Activated T-cell treated with anti-CD3 and anti-CD28 coated beads, Interleukin-2, amount 50 U/mL, for 48 hours (primary cell): ENCODE measurements at places on chromosomes 13 and 19.
A peak's percentile ranks its signal among the peaks of the same experiment; 100 is the strongest.

DNA sequence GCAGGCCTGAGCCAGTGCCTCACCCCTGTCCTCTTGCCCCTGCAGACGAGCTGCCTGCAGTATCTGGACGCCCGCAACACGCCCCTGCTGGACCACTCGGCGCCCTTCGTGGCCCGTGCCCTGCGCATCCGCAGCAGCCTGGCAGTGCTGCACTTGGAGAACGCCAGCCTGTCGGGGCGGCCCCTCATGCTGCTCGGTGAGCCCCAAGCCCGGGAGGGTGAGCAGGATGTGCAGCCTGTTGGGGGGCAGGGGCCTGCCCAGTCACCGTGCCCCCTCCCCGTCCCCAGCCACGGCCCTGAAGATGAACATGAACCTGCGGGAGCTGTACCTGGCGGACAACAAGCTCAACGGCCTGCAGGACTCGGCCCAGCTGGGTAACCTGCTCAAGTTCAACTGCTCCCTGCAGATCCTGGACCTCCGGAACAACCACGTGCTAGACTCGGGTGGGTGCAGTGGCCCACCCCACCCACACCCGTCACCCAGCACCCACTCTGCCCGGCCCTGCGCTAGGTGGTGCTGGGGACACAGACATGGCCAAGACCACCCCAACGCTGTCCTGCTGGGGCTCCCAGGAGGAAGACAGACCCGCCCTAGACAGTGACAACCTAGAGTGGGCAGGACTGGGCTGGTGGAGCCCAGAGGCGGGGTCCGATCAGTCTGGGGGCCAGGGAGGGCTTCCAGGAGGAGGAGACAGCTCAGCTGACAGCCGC is 18.6 kb downstream of the NKPD1 start:
- no peak for DNase-seq

- DNase-seq, result no peak
These were observed 13.0 kb downstream of the KCNN4 start for GRCh38 chr19:43767818-43768217.

- DNase-seq, result peak; percentile 24
These were observed 11.6 kb upstream of the GTF2F2 start for GRCh38 chr13:45108716-45109101.

- DNase-seq, result no peak
These were observed 24.5 kb upstream of the CYSLTR2 start for GRCh38 chr13:48629277-48629676.

DNA sequence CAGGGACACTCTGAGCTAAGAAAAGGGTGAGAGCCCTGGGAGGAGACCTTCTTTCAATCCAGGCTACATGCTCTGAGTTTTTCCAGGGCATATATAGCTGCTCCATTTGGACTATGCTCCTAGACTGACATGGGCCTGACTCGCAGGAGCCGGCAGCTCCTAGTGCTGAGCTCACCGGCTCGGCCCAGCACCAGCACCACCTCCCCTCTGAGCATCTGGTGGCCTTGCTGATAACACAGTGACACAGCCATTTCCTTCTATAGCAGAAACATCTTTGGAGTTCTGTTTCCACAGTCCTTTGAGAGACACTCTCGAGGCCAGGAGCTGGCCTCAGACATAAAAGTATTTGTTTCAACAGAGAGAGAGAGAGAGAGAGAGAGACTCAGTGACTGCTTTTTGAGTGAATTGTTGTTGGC is 184.9 kb downstream of the TM9SF2 start:
- no peak for DNase-seq

GRCh38 chr13:38417727-38418126 is 68.1 kb downstream of the UFM1 start:
- no peak for DNase-seq

DNA sequence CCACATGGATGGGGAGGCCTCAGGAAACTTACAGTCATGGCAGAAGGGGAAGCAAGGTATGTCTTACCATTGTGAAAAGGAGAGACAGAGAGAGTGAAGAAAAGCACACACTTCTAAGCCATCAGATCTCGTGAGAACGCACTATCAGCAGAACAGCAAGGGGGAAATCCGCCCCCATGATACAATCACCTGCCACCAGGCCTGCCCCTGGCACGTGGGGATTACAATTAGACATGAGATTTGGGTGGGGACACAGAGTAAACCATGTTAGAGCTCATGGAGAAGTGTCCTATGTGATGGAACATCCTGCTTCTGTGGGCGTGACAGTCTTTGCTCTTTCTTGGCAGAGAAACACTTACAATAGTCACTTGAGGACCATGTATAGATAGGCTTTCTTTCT is 28.1 kb upstream of the ZNF331 start:
- no peak for DNase-seq

- no peak for DNase-seq
These were observed 112.7 kb downstream of the KLF12 start for GRCh38 chr13:74021505-74021904.

DNA sequence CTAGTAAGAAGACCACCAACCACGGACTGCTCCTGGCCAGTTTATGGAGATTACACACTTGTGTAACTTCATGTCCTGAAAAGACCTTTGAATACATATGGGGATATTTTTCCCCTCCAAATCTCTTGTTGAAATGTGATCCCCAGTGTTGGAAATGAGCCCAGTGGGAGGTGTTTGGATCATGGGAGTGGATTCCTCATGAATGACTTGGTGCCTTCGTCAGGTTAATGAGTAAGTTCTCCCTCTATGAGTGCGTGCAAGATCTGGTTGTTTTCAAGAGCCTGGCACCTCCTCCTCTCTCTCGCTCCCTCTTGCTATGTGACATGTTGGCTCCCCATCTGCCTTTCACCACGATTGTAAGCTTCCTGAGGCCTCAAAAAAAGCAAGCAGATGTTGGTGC is 769.0 kb upstream of the SLITRK1 start:
- DNase-seq, result no peak

GRCh38 chr13:70388935-70389334 is 280.7 kb upstream of the KLHL1 start:
- DNase-seq, result no peak

DNA sequence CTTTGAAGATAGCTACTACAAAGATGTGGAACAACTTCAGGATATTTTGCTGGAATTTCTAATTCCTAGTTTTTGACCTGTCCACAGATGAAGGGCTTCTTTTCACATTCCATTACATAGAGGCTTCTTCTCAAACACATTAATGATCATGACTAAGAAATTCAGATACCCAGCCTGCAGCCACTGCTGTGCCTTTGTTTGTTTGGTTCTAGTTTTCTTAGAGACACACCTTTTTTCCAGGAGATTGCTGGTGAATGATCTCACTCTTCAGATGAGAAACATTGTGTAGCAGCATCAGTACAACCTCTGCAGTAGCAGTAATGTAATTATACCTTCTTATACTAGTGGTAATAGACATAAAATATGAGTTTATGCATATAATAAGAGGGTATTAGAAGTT is 5.0 kb downstream of the TDRD3 start:
- no peak for DNase-seq

DNA sequence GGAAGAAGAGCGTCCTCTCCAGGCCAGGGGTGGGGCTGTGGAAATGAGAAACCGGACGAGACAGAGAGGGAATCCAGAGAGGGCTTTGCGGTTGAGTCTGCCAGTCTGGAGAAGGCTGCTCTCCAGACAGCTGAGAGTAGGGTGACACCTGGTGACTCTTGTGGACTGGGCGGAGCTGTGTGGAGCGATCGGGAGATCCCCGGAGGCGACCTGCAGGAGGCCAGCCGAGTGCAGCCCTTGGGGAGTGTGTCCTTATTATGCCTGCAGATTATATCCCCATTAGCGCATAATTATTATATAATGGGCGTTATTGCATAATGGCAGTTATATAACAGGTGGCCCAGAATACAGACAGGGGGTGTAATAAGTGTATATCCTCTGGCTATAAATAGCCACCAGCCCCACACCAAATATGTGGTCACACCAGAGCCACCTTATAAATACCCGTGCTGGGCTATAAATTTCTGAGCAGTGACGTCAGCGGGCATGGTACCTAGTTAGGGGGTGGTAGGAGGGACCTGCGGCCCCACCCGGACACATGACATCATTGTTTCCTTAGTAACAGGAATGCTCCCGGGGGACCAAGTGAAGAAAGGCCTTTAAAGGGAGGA is 41.2 kb downstream of the NFIX start:
- no peak for DNase-seq

DNA sequence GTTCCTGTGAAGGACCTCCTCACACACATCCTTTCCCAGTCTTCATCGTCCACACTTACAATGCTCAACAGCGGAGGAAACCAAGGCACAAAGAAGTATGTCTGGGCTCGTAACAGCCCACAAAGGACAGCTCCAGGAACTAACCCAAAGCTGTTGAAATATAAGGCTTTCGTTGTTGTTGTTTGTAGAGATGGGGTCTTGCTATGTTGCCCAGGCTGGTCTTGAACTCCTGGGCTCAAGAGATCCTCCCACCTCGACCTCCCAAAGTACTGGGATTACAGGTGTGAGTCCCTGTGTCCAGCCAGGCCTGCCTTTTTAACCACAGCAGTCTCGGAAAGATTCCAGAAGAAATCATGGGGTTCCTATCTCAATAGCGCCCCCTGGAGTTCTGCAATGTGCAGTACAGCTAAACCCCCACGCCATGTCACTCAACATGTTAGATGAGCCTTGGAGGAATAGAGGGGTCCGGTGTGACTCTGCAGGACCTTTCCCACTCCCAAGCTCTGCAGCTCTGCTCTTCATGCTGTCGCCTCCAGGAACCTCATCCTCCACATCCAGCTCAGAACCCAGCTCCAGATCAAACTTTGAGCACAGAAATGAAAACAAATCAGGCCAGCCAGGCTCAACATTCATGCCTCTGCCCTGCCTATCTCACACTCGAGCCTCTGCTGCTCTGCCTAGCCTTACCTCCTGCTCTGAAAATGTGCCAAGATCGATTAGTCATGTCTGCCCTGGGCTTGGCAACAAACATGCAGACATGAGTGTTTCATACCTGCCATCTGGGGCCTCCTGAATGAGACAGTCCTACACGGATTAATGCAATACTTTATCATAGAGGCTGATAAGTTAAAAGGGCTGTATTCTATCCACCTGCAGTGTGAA is 7.5 kb downstream of the PLA2G4C start:
- peak; percentile 48 for DNase-seq

- DNase-seq, result no peak
These were observed 366.2 kb upstream of the TSHZ3 start for GRCh38 chr19:31715249-31715945.

DNA sequence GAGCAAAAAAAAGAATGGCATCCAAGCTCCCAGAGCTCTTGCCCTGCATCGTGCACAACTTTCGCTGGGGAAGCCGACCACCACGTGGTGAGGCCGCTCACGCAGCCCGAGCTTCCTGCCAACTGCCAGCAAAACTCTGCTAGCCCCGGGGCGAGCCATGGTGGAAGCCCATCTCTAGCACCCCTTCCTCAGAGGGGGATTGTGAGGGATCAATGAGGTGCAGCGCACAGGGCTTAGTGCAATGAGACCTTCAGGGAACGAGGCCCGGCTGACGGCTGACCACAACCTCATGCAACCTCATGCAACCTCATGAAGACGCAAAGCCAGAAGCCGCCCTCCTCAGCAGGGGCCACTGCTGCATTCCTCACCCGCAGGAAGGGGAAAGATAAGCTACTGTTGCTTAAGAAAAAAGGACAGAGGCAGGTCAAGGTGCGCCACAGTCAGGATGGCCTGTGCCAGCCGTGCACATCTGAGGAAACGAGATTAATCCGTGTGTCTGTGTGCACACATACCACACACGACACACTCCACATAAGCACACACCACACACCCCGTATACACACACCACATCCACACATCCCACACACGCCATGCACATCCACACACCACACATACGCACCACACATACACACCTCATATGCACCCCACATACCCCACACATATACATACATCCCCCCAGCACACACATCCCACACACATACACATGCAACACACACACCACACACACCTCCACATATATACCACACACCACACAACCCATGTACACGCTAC is 9.6 kb downstream of the HSPBP1 start:
- DNase-seq, result no peak

DNA sequence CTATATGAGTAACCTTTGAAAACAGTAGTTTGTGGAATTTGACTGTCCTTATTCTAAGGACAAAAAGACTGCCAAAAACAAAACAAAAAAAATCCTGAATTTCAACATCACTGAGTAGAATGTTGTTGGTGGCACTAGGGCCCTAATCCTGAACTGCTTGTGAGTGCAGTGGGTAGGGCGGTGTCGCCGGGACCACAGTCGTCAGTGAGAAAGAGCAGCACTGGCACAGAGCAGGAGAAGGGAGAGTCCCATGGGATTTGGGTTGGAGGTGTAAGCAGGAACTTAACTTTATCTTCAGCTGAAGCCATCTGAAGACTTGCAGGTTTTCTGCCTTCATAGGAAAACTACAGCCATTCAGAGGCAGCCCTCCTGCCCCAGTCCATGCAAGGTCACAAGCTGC is 5.6 kb downstream of the PCID2 start:
- DNase-seq, result no peak

- no peak for DNase-seq
These were observed 1.8 kb downstream of the CRLF1 start for GRCh38 chr19:18604820-18605159.

- no peak for DNase-seq
These were observed 167.5 kb downstream of the URI1 start for GRCh38 chr19:30109565-30109964.

DNA sequence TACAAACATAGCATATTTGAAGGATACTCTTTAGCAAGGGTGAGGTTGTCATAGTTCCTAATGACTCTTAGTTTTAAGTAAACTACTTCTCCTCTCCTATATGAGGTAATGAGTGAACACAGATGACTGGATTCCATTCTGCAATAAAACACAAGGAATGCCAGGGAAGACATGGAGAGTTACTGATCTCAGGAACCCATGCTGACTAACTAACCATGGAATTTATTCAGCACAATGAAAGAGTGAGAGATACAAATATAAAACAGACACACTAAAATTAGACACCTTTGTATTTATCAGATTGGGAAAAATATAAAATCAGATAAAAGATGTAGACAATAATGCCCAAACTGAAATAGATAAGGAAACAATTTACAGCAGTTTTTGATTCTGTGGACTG is 1525.9 kb upstream of the SLC10A2 start:
- no peak for DNase-seq

DNA sequence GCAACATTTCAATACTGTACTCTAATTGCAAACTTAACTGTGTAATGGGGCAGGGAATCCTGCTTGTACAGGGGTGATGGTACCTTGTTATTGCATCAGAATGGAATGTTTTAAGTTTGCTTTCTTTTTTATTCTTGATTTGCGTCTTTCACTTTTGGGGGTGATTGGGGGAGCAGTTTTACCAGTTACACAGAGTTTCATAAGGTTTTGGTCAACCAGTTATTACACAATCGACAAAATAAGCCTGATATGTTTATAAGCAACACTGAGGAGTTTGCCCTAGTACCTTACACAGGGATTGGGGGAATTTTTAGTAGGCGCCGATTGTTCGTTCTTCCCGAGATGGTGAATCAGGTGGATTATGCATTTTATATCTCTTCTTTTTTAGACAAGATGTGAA is 2.7 kb downstream of the KLF5 start:
- DNase-seq, result no peak

GRCh38 chr13:68428292-68428691 is 1198.2 kb upstream of the PCDH9 start:
- no peak for DNase-seq

- no peak for DNase-seq
These were observed 10.3 kb downstream of the TMEM272 start for GRCh38 chr13:51834581-51835171.
